ENCODE measurements at places on chromosomes 13 and 19.

GRCh38 chr13:34347784-34348573 is 530.0 kb downstream of the RFC3 start:
- no peaks in the 10 kb centered on the region for H3K4me1 ChIP-seq
- H3K27me3 ChIP-seq: no peaks in the 10 kb centered on the region
- ATAC-seq: no peak
- H3K4me3 ChIP-seq: no peak overlapping the region

DNA sequence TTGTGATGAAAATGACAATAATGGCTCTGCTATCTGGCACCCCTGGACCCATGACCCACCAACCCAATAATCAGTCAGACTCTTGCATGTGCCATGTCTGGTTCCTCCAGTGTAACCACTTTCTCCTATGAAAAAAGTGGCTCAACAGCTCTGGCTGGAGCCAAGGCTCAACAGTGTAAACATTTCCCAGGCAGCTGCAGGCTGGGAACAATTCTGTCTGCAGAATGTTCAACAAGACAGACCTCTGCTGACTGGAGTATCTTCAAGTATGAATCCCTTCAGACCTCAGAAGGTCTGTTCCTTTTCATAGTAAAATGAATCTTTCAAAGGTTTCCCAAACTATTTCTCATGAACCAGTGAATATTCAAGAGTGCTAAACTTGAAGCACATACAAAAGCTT is 410.1 kb upstream of the HTR2A start:
- no peaks in the 10 kb centered on the region for H3K4me1 ChIP-seq
- peaks cover 10% of the 10 kb centered on the region for H3K27me3 ChIP-seq
- H3K36me3 ChIP-seq: no peaks in the 10 kb centered on the region
- no peak overlapping the region for H3K27ac ChIP-seq

- no peak for ATAC-seq
- no peaks in the 10 kb centered on the region for H3K4me1 ChIP-seq
- H3K27me3 ChIP-seq: peaks cover 13% of the 10 kb centered on the region
- H3K36me3 ChIP-seq: no peaks in the 10 kb centered on the region
These were observed 105.6 kb downstream of the SPRY2 start for GRCh38 chr13:80235166-80235966.

DNA sequence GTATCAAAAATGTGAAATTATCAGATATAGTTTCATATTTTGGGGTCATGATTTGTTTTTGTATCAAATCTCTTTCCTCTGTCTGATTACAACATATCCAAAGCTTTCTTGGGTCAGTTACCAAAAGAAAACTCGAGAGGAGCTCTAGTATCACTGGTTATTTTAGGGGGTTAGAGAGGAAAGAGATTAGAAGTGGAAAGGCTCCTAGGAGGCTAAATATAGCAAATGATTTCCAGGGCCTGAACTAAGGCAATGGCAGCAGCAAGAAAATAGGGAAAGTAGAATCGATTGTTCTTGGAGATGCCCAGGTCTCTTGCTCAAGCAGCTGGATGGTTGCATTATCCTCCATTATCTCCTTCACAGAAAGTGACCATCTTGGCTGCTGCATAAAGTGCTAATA is 72.9 kb downstream of the NHLRC3 start:
- no peak overlapping the region for H3K27ac ChIP-seq
- no peak overlapping the region for H3K4me3 ChIP-seq
- no peaks in the 10 kb centered on the region for H3K4me1 ChIP-seq
- H3K36me3 ChIP-seq: no peaks in the 10 kb centered on the region
- H3K27me3 ChIP-seq: peaks cover 5% of the 10 kb centered on the region

- H3K27ac ChIP-seq: no peak overlapping the region
- peaks cover 28% of the 10 kb centered on the region for H3K27me3 ChIP-seq
- ATAC-seq: no peak
- H3K36me3 ChIP-seq: no peaks in the 10 kb centered on the region
- H3K4me3 ChIP-seq: no peak overlapping the region
These were observed 237.5 kb downstream of the COG6 start for GRCh38 chr13:39892721-39893685.

Measured in stimulated activated memory B cell treated with anti-CD40 and anti-IgM and Interleukin-4, amounts not matched to agents 10 μg/mL and 1 μg/mL and 100 μg/mL, for 72 hours (primary cell).